ENCODE measurements at places on chromosomes 6 and 20.

GRCh38 chr20:34626992-34627391, 49.9 kb downstream of the PIGU start:
- no peak for DNase-seq

DNA sequence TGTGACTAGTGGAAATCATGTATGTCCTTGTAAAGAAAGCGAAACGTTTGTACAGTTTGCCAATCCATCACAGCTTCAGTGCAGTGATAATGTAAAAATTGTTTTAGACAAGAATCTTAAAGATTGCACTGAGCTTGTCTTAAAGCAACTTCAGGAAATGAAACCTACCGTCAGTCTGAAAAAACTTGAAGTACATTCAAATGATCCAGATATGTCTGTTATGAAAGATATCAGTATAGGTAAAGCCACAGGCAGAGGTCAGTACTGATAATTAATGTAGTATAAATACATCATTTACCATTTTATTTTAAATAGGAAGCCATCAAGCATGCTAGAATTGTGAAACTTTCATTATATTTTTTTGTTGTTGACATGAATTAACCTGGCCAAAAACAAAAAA, 60.9 kb upstream of the SMIM8 start:
- no peak for DNase-seq

GRCh38 chr20:49791165-49791564, 21.5 kb upstream of the SLC9A8 start:
- DNase-seq: no peak

- no peak for DNase-seq
Measured at GRCh38 chr6:74953708-74954107, 252.1 kb downstream of the COL12A1 start.
